Mammary epithelial cell (primary cell): ENCODE measurements at places on chromosomes 1 and 21. TPM values are rescaled to one million over a fixed set of nuclear protein-coding genes. Genes with fewer than 3 reads are reported as not detected.
A peak's percentile ranks its signal among the peaks of the same experiment; 100 is the strongest.

CRYAA gene
- not detected in 2 replicates for total RNA-seq

TTLL7 gene
- total RNA-seq, result 16.1 and 16.2 TPM in 2 replicates

GART gene
- total RNA-seq, result 106 TPM

COL24A1 gene
- not detected in 2 replicates for total RNA-seq

MFAP2 gene
- 4.4 and 9.0 TPM in 2 replicates for total RNA-seq

ANGPTL1 gene
- total RNA-seq, result not detected

CELA2A gene
- not detected in 2 replicates for total RNA-seq

DUSP10 gene
- total RNA-seq, result 29.0 and 35.4 TPM in 2 replicates

RPTN gene
- total RNA-seq, result not detected

VSIG8 gene
- not detected for total RNA-seq

GRCh38 chr1:186202271-186202764 lies 172.7 kb downstream of the TPR start:
- DNase-seq, result no peak

DNA sequence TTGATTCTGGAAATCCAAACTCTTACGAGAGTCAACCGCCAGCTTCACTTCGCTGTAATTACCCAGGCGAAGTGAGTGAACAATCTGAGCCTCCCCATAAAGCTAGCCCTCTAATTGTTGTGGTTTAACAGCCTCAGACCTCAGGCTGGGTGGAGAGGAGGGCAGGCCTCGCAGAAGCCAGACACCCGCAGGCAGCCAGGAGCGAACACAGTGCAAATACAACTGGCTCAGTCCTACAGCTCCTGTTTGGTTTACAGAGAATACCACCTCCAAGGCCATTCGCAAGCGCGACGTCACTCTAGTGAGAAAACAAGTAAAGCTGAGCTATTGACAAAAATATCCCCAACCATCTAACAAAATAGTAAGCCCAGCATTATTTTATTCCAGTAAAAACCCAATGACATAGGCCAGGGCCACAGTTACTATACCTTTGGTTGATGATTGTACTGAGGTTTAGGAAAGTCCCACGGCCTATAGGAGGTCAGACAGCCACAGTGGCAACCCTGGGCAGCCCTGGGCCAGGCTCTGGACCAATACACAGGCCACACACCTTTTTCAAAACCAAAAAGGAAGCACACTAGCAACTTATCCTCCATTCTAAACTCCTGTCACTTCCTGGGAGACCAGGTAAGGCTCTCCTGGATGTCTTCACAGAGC lies 163.3 kb downstream of the ETS2 start:
- no peak for DNase-seq

GRCh38 chr1:182807907-182808306 lies 18.3 kb downstream of the NPL start:
- DNase-seq, result no peak

GRCh38 chr1:63789856-63790605 lies 16.2 kb downstream of the ROR1 start:
- DNase-seq, result no peak

DNA sequence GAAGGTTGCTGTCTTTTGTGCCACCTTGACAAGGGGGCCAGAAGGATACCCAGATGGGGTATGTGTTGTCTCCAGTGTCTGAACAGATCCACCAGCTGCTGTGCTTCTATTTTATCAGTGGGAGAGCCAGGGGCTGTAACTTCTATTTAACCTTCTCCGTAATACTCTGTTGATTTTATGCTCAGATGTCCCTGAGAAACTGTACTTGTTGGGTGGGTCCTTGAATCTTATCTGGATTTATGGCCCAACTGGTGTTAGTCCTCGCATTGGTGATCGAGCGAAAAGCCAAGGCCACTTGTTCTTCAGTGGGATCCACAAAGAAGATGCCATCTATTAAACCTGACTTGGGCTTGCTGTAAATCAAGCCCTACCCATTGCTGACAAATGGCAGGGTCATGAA lies 56.4 kb downstream of the ST6GALNAC3 start:
- no peak for DNase-seq

DNA sequence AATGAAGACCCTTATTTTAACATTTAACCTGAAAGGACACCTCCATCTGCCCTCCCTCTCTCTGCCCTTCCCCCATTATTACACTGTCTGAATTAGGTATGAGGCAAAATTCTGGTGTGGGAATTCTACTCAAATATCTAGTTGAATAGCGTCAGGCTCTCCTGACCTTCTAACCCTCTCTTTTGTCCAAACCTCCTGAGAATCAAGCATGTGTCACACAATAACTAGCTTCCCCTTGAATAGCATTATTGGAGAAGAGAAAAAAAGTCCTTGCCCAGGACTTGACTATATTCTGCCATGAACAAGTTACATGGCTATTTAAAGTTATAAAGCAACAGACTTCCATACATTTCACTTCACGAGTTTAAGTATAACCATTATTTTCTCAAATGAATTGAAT lies 35.5 kb downstream of the USH2A start:
- no peak for DNase-seq

GRCh38 chr1:20058531-20058930 lies 11.5 kb upstream of the PLA2G5 start:
- peak; percentile 88 for DNase-seq

DNA sequence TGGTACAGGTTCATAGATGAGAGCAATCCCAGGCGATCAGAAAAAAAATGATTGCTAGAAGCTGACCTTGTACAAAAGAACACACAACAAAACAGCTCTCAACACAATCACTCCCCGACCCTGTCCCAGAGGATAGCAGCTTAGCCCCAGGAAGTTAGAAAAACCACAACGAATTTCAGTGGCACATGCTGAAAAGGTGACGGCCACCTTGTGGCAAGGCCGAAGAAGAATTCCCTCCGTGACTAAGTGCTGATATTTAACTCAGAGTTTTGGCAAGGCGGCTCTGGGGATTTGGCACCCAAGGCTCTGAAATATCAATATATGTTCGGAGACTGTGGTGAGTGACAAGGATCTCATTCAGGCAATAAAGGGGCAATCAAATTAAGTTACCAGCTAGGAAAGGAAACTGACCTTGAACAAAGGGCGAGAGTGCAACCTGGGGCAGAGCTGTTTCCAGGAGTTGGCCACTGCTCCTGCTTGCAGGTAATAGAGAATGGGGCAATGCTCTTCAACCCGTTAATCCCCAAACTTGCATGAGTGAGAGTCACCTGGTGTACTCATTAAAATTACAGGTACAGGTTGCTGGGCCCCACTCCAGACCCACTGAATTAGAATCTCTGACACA lies 96.2 kb downstream of the BEND5 start:
- DNase-seq, result no peak

DNA sequence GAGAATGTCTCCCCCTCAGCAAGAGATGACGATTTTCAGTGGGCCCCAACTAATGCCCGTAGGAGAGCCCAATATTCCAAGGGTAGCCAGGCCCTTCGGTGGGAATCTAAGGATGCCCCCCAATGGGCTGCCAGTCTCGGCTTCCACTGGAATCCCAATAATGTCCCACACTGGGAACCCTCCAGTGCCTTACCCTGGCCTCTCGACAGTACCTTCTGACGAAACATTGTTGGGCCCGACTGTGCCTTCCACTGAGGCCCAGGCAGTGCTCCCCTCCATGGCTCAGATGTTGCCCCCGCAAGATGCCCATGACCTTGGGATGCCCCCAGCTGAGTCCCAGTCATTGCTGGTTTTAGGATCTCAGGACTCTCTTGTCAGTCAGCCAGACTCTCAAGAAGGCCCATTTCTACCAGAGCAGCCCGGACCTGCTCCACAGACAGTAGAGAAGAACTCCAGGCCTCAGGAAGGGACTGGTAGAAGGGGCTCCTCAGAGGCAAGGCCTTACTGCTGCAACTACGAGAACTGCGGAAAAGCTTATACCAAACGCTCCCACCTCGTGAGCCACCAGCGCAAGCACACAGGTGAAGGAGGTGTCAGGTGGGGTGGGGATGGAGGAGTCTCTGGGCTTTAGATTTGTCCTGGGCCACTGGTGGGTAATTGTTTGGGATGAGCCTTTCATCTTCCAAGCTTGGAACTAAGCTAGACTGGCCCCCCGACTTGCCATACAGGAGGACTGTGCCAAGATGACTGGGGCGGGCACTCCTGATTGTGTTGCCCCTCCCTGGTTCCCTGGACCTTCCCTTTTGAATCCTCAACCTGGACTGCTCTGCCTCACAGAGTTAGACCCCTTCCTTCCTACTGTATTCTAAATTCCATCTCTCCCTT lies 11.2 kb downstream of the KLF17 start:
- no peak for DNase-seq

DNA sequence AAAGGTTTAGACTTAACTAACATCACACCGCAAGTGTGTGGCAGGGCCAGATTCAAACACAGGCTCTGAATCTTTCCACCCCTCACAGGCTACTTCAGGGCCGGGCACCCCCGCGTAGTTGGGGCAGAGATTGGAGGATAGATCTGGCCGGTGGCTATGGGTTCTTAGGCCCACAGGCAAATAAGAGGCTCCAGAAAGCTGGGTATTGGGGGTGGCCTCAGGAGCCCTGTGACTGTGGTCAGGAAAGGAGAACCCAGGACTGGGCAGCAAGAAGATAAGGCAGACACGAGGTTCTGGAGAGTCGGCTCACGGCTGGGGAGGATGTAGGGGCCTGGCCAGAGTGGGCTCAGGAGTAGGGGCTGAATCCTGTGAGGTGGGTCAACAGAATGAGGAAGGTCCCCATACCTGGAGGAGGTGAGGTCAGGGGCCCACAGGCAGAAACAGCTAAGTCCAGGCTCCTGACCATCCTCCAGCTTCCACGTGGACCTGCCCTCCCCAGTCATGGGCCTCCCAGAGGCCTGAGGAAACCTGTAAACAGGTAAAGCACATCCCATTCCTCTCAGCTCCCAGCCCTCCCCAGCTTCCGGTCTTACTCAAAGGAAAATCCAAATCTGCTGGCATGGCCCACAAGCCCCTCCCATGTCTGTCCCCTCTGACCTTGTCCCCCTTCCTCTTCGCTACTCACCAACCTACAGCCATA lies 306.2 kb downstream of the MATN1 start:
- no peak for DNase-seq
